NCI-H2029 treated with DMSO at 0.1 percent for 48 hours (cell line): ENCODE measurements at places on chromosomes 5 and 9.

GRCh38 chr5:12214267-12215015 is 310.2 kb upstream of the CTNND2 start:
- no peak for DNase-seq

GRCh38 chr9:90017679-90018078 is 412.9 kb downstream of the GADD45G start:
- DNase-seq = no peak

- no peak for DNase-seq
Observed at GRCh38 chr5:141514330-141515133, 25.7 kb downstream of the PCDHGC5 start.

DNA sequence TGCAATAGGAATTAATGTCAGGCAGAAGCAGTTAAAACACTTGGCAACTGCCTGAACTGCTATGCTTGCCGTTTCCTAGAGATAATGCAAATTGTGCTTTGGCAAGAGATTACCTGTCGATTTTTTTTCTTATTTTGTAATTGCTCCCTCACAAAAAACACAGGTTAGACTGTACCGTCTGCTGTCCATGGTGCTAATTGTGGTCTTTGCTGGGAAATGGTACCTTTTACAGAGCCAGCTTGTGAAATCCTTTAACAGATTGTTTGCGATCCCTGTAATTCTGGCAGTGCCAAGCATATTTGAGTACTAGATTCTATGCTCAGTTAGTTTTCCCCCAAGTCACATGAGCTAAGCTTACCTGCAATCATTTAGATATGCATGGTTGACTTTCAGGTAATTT is 2125.8 kb upstream of the WWC1 start:
- DNase-seq = no peak

- DNase-seq = no peak
Observed at GRCh38 chr5:65199993-65200675, 281.6 kb downstream of the ADAMTS6 start.

- peak; percentile 29 for DNase-seq
Observed at GRCh38 chr9:120755810-120756434, 37.3 kb downstream of the FBXW2 start.

DNA sequence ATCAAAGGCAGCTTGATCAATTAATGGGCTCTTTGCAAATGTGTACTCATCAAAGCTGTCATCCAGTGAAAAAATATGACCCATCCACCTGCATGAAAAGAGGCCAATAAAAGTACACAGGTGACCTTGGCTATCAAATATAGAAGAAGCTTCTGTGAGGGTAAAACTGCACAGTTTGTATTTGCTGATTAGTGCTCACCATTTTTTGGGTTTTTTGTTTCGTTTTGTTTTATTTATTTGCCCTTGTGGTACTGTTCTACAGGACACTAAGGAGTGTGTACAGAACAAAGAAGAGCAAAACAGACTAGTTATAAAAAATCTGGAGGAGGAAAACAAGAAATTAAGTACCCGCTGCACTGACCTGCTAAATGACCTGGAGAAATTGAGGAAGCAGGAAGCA is 101.3 kb downstream of the CNTLN start:
- DNase-seq = no peak

GRCh38 chr9:117734082-117734481 is 29.9 kb downstream of the TLR4 start:
- DNase-seq = no peak

- DNase-seq = no peak
Observed at GRCh38 chr5:17020678-17021601, 84.9 kb upstream of the MYO10 start.

- no peak for DNase-seq
Observed at GRCh38 chr9:31372799-31373587, 1011.5 kb upstream of the ACO1 start.

GRCh38 chr9:2984491-2984890 is 140.6 kb upstream of the PUM3 start:
- DNase-seq = no peak

DNA sequence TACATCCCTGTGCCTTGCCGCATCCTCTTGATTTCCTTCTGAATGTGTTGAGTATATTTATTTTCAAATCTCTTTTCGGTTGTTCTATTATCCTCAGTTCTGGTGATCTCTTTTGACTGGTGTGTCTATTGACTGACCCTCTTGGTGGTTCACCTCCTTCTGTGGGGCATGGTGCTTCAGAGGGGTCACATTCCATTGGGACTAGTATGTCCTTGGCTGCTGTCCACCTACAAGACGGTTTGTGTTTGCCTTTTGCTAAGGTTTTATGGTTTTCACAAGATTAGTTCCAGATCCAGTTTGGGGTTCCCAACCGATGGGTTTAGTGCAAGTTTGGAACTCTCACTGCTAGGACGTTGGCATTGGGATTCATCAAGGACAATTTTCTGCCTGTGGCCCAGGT is 66.6 kb downstream of the PHF2 start:
- DNase-seq = no peak

GRCh38 chr5:106423109-106423897 is 1247.4 kb downstream of the EFNA5 start:
- no peak for DNase-seq
